Testis (tissue), 5 donors: ENCODE measurements at places on chromosomes 3 and 15.

DNA sequence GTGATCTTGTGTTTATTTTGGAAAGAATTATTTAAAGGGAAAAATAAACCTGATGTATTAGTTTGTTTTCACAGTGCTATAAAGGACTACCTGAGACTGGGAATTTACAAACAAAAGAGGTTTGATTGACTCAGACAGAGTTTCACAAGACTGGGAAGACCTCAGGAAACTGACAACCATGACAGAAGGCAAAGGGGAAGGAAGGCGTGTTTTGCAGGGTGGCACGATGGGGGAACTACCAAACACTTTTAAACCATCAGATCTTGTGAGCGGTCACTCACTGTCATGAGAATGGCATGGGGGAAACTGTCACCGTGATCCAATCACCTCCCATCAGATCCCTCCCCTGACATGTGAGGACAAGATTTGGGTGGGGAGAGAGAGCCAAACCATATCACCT is 87.0 kb downstream of the TP63 start:
- no peak for DNase-seq

GRCh38 chr3:33543601-33544000 is 103.4 kb upstream of the UBP1 start:
- no peak for DNase-seq

DNA sequence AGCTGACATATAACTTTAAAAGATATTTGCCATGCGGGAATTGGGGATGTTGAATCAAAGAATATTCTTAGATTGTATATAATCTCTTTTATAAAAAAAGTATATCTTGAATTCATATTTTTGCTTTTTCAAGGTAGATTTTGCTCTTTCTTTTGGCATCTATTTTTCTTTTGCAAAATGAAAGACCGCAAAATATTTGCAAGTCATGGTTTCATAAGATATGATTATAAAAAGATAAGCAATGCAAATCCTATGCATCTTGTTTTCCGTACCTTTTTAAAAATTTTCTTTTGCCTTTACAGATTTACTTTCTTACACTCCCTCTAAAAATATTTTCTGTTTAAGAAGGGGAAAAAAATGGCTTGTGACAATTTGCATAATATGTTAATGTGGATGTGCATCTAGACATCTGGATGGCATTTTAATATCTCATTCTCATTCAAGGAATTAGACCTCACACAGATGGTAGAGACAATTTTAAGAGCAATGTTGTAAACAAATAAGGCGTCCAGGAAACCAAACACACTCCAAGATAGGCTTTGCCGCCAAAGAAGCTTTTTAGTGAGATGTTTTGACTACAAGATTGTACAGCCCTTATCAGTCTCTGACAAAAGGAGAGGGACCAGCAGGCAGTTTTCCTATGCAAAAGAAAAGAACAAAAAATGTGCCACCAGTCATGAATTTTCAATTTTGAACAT is 371.1 kb downstream of the CHL1 start:
- DNase-seq = no peak

DNA sequence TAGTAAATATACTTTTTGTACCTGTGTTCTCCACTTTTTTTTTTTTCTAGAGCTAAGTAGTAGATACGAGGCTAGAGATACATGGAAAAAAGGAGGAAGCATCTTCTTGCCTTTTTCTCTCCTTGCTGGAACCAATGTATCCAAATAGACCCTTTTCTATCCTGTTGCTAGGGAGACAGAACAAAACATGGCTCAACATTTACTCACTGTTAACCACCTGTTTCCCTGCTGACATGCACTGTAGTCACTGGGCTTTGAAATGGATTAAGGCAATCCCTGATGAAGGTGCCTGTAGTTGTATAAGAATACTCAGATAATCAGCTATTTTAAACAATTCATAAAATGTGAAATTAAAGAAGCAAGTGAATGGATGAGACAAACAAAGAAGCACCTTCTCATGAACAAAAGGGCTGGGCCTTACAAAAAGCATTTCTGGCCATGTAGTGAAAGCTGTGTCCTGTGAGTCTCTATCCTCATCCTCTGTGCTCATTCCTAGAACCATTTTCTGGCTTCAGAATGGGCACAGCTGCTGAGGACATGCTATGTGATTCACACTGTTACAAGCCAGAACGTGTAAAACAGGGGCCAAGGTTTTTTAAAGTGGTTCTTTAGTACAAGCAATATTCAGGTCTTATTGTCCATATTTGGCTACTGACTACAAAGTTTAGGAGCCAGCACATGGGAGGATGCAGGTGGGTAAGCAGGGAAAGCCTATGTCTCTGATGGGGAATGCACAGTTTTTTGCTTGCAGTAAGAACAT is 100.4 kb upstream of the NDN start:
- no peak for DNase-seq

DNA sequence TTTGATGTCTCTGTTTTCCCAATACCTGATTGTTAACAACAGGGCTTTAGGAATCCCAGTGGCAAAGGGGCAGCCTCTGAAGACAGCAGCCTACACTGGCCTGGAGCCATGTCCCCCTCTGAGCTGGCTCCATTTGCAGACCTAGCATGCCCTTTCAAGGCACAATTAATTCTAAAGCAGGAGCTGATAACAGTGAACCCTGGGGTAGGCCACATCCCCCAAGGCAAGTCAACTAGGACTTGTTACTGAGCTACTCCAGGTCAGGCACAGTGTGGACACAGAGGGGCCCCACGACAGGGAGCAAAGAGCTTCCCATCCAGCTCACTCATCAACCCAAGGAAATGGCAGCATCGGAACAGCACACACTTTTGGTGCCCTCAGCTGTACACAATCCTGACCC is 51.9 kb downstream of the SPSB4 start:
- no peak for DNase-seq

DNA sequence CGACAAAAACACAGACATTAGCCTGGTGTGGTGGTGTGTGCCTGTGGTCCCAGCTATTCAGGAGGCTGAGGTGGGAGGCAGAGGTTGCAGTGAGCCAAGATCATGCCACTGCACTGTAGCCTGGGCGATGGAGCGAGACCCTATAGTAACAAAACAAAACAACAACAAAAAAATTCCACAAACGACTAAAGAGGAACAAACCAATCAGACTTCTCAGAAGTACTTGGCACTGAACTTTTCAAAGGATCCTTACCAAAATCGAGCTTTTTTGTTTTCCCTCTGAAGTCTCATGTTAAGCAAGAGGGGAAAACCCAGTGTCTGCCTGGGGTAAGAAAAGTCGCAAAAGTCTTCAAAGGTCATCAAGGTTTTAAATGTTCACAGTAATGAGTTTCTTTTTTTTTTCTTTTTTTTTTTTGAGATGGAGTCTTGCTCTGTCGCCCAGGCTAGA is 30.1 kb upstream of the TFRC start:
- DNase-seq = no peak

GRCh38 chr3:34212656-34213055 is 414.2 kb downstream of the PDCD6IP start:
- DNase-seq = no peak

GRCh38 chr3:152377184-152377570 is 108.4 kb downstream of the MBNL1 start:
- DNase-seq = no peak

GRCh38 chr15:62444104-62445022 is 279.3 kb upstream of the C2CD4B start:
- no peak for DNase-seq

GRCh38 chr15:85716261-85716660 is 78.5 kb downstream of the KLHL25 start:
- no peak for DNase-seq

- no peak for DNase-seq
Observed at GRCh38 chr3:98930413-98930812, 28.9 kb upstream of the DCBLD2 start.

GRCh38 chr15:79673416-79674123 is 223.2 kb downstream of the MTHFS start:
- no peak for DNase-seq

DNA sequence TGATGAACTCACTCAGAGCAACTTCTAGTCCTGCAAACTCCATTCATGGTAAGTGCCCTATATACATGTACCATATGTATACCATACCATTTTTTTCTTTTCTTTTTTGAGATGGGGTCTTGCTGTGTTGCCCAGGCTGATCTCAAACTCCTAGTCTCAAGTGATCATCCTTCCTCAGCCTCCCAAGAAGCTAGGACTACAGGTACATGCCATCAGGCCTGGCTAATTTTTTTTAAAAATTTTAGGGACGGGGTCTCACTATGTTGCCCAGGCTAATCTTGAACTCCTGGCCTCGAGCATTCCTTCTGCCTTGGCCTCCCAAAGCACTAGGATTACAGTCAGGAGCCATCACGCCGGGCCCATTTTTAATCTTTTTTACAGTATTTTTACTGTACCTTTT is 67.3 kb upstream of the MFGE8 start:
- DNase-seq = no peak

GRCh38 chr3:58355179-58355578 is 22.5 kb downstream of the PXK start:
- DNase-seq = no peak

- DNase-seq = no peak
Observed at GRCh38 chr3:51721062-51721745, 14.3 kb downstream of the GRM2 start.

DNA sequence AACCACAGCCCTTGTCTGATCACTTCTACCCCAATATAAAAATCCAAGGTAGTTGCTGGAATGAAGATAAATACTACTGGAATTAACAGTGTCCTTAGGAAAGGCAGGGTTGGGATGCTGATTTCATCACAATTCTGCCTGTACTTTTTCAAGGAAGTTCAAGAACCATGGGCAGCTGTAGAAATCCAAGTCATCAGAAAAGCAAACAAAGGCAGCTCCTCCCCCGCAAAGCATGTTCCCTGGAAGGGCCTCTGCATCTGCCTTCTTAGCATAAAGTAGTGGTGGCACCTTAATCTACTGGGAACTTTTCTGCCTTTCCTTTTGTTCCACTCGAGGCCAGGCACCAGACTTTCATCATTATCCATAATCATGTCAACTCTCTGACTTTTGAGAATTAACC is 54.4 kb downstream of the ERC2 start:
- no peak for DNase-seq

DNA sequence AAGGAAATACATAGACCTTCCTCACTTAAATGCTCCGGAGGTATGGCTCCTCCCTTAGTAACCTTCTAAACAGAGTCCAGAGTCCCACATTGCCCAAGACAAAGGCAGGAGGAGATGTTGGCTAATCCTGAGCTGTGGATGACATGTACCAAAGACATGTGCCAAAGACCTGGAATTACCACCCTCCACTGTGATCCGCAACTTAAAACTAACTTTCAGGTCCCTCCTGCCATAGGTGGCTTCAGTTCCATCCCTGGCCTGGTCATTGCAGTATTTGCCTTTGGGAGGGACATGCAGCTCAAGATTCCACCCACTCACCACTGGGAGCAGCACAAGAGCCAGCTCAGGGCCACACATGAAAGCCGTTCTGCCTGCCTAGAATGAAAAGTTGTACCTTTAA is 28.0 kb downstream of the MYZAP start:
- DNase-seq = no peak

DNA sequence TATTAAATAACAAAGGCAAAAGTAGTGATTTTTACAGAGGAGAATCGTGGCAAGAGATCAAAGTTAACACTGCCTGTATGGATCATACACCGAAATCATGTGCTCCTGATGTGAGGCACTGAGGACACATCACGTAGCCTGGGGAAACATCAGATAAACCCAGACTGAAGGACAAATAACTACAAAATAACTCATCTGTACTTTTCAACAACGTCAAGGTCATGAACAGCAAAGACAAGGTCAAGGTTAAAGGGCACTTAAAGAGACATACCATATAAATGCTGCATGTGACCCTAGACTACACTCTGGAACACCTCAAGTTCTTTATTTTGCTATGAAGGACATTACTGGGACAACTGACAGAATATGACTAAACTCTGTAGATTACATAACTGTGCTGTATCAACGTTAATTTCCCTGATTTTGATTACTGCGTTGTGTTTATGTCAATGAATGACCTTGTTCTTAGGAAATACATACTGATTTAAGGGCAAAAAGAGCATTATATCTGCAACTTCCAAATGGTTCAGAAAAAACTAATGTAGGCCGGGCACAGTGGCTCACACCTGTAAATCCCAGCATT is 48.1 kb downstream of the CHSY1 start:
- DNase-seq = no peak

GRCh38 chr3:194851254-194851653 is 165.6 kb downstream of the FAM43A start:
- DNase-seq = no peak

GRCh38 chr3:128597900-128598299 is 52.7 kb downstream of the RPN1 start:
- no peak for DNase-seq

DNA sequence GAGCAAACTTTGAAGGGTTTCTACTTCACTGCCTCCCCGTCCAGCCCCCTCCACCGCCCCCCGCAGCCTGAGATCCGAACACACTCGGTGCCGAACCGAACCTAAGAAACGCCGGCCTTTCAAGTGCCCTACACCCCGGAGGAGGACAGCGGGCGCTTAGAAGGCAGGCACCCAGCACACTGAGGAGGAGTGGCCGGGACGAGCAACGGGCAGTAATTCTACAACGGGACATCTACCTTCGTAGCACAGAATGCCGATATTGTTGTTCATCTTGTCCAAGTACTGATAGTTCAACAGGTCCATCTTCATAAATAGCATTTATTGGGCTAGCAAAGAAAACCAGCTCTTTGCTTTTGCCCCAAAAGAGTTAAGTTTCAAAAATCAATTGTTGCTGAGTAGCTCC is 513 bp downstream of the VGLL4 start:
- DNase-seq = peak; percentile 65

DNA sequence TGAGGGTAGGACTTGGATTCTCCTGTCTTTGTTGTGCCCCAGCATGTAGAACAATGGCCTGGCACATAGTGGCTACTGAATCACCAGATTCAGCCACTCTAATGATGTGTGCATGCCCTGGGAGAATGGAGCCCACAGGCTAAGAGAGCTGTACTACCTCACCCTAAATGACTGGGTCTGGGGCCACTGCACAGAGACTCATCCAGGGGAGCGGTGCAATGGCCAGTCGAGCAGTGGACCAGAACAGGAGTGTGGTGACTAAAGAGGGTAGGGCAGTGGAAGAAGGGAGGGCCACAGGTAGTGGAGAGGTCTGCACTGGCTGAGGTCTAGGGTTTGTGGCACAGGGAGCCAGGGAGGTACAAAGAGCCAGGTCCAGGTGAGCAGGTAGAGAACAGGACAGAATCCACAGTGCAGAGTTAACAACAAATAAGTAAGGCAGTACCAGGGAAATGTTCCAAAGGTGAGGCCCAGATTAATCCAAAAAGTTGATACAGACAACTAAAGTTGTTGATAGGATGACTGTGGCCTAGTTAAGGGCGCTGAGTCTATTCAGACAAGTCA is 142.7 kb upstream of the ATP11B start:
- DNase-seq = no peak
